HTR-8/SVneo (cell line): ENCODE measurements at places on chromosomes 11 and 22.
A peak's percentile ranks its signal among the peaks of the same experiment; 100 is the strongest.

- DNase-seq: no peak
Observed at GRCh38 chr11:61012737-61013215, 41.3 kb downstream of the CD6 start.

- DNase-seq: no peak
Observed at GRCh38 chr11:59660621-59661020, 8.2 kb downstream of the PATL1 start.

- DNase-seq: no peak
Observed at GRCh38 chr22:33108037-33108436, 49.9 kb upstream of the SYN3 start.

DNA sequence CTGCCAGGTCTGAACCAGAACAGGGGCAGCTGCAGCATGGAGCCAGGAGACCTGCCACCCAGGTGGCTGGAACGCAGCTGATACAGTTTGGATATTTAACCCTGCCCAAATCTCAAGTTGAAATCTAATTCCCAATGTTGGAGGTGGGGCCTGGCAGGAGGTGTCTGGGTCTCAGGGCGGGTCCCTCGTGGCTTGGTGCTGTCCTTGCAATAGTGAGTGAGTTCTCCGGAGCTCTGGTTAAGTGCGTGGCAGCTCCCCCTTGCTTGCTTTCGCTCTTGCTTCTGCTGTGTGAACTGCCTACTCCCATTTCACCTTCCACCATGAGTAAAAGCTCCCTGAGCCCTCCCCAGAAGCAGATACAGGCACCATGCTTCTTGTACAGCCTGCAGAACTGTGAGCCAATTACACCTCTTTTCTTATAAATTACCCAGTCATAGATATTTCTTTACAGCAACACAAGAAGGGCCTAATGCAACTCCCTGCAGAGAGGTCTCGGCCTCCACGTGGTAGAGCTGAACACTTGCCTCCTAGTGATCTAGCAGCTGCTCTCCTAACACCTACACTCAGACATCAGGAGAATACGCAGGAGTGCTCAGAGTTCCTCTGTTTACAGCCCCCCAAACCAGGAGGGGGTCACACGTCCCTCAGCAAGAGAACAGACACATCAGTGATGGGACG, 203.7 kb downstream of the CTTN start:
- DNase-seq: no peak

DNA sequence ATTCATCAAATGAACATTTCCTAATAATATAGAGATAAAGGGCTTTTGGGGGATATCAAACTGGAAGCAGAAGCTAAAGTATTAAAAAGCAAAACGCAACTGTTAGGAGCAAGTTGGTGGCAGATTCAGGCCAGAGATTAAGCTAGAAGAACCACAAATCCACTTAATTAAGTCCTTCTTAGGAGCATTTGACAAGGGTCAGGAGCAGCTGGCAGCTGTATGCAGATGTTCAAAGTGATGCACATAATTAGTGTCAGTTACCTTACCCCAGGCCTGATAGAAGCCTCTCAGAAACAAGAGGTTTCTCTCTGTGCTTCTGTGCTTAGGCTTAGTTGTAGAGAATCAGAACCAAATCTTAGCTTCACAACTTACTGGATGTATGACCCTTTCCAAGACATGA, 546.5 kb upstream of the ANO5 start:
- DNase-seq: no peak

DNA sequence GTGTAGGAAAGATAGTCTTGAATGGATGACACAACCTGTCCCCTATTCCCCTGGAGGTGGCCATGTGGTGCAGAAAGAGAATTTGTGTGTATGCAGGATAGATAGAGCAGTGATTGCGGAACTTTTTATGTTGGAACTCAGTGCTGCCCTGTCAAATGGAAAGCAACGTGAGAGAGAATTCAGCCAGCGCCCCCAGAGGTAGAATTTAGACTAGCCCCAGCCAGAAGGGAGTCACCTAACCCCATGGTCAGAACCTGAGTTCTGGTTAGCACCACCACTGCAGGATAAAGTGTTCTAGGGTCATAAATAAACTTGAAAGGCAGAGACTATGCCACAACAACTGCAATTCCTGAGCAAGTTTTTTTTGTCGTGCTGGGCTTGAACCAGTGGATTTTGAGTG, 152.9 kb upstream of the GRIA4 start:
- no peak for DNase-seq

DNA sequence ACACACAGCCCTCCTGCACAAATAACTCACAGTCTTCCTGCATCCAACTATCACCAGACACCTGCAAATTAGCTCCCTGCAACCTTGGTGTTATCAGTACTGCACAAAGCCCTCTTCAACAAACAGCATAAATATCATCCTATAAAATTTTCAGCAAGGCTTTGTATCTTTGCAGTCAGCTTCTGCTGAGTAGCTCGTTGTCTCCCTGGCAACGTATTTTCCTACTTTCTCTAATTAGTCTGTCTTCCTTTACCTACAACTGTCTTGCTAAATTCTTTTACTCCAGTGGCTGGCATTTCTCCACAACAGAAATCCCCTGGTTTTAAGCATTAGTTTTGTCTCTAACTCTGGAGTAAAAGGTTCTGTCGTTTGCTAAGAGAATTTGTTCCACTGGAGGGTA, 3.9 kb downstream of the OR8D4 start:
- no peak for DNase-seq

- peak; percentile 41 for DNase-seq
Observed at GRCh38 chr11:12410006-12410728, 32.8 kb downstream of the PARVA start.

DNA sequence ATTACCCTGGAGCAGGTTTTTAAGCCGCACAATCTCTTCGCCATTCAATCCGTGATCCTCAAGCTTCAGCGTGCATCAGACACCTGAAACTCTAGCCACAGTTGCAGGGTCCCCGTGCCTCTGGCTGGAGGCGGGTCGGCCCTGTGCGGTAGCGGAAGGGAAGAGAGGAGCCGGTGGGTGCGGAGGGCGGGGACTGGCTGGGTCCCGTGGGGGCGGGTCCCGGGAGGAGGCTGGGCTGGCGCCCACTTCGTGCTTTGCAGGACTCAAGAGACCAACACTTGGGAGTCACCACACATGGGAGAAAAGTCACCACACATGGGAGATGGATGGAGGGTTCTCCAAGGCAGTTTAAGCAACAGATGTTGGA, 772 bp downstream of the C22orf15 start:
- DNase-seq: no peak

DNA sequence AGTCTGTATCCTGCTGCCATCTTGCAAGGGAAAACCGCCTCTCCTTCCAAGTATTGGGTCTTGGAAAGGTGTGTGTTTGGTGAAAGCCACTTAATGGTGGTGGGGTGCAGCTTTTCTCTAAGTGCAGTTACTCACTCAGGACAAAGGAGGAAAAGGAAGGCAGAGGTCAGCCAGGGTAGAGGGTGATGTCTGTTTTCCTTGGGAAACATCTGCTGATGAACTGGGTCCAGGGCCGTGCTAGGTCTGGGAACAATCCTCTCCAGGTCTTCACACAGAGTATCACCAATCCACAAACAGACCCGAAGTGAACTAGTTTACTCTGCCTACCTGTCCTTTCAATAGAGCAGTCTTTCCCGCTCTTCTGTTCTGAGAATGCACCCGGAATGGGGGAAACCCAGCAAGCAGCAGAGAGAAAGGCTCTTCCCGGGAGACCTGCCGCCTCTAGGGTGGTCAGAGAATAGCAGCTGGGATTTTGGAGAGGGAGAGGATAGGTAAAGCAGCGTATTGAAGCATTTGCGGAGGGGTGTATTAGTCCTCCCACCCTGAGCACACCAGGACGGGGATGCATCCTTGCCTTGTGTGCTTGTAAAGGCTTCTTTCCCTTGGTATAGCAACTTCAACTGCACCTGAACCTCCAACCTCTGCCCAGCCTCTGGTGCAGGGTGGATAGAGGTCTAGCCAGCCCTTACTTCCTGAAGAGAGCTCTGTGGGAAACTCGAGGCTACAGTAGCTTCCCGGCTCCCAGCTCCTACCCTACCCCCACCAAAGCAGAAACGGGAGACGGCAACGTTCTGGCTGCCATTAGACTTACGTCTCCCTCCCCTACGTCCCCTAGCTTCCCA, 20.7 kb downstream of the LHFPL7 start:
- DNase-seq: no peak

DNA sequence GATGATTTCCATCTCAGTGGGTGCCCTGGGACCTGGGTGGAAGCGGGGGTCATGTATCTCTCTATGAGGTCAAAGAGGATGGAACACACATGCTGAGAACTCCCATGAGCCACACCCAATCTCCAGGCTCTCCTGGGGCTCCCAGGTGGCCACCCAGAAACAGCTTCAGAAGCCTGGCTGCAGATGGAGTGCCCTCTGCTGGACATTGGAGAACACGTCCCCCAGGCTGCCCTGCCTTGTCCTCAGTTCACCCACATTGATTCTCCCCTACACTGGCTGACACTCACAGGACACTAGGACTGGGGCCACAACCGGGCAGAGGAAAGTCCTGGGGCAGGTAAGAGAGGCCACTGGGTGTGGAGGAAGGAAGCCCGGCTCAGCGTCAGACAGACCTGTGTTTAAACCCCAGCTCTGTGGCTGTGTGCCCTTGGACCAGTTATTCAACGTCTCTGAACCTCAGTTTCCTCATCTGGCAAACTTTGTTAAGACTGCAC, 4.5 kb upstream of the NOL12 start:
- DNase-seq: peak; percentile 55

DNA sequence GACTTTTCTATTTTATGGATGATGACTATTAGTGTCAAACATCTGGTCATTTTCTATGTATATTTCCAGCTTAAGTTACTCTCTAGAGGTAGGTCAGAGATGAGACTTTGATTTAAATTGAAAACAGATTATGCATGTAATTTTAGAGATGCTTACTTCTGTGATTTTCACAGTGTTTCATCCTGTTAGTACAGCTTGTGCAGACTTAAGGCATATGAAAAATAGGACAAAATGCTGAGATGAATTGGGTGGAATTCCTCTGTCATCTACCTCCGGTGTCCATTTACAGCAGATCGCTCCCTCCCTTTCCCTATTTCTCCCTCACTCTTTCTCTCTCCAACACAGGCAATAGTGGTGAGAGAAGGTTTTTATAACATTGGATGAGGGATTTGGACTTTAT, 14.1 kb downstream of the JAM3 start:
- no peak for DNase-seq

DNA sequence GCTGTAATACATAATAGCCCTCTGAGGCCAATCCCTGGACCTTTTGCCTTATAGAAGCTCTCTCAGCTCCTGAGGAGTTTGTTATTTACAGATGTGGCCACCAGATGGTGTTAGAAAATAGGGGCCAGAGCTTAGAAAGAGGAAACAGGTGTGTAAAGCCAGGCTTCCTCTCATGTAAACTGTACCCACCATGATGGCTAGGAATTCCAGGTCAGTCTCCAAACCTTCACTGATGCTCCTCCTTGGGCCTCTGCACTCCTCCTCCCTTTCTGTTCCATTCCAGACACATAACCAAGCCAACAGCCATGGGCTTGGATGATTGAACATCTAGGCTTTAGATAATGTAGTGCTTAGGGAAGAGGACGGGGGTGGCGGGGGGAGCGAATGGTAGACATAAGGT, 39.7 kb downstream of the USP35 start:
- DNase-seq: peak; percentile 74

- no peak for DNase-seq
Observed at GRCh38 chr22:19086896-19087295, 35.3 kb downstream of the DGCR2 start.

- no peak for DNase-seq
Observed at GRCh38 chr22:32396746-32397145, 15.3 kb downstream of the RTCB start.

GRCh38 chr11:133545199-133545803, 13.0 kb upstream of the OPCML start:
- no peak for DNase-seq

GRCh38 chr11:116692318-116693101, 80.3 kb downstream of the BUD13 start:
- no peak for DNase-seq

GRCh38 chr22:17893900-17894535, 119.7 kb upstream of the BID start:
- DNase-seq: no peak

DNA sequence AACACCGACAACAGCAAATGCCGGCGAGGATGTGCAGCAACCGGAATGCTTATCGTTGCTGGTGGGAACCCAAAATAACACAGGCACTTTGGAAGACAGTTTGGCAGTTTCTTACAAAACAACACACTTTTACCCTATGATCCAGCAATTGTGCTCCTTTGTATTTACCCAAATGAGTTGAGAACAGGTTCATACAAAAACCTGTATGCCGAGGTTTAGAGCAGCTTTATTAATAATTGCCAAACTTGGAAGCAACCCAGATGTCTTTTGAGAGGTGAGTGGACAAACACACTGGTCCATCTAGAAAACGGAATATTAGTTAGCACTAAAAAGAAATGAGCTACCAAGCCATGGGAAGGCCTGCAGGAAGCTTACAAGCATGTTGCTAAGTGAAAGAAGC, 118.9 kb downstream of the CTTN start:
- DNase-seq: no peak

DNA sequence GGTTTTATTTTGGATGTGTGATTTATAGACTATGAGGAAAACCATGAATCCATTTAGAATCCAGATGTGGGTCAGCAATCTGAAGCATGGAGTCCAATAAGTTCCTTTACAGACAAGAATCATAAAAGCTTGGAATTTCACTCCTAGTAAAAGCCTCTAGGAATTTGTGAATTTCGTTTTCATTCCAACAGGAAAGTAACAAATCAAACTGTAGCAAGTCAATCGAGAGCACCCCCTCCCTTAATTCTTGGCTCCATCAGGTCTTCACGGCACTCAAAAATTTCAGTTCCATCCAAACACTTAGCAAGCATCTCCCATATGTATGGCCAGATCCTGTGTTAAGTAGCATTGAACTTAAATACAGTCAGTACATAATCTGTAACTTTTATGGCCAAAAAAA, 143.6 kb upstream of the POU2AF2 start:
- no peak for DNase-seq

DNA sequence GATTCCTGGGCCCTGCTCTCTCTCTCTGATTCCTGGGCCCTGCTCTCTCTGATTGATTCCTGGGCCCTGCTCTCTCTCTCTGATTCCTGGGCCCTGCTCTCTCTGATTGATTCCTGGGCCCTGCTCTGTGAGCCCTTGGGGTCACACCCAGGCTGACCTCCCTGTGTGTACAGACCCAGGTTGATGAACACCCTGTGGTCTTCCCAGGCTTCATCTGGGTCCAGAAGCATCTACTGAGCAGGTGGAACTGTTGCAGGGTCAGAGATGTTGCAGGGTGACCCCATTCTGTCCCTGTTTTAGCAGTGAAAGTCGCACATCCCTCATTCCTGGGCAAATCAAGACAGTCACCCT, 16.3 kb upstream of the GDPD5 start:
- no peak for DNase-seq

- DNase-seq: peak; percentile 67
Observed at GRCh38 chr22:26718905-26719304, 61.5 kb downstream of the MIAT start.

DNA sequence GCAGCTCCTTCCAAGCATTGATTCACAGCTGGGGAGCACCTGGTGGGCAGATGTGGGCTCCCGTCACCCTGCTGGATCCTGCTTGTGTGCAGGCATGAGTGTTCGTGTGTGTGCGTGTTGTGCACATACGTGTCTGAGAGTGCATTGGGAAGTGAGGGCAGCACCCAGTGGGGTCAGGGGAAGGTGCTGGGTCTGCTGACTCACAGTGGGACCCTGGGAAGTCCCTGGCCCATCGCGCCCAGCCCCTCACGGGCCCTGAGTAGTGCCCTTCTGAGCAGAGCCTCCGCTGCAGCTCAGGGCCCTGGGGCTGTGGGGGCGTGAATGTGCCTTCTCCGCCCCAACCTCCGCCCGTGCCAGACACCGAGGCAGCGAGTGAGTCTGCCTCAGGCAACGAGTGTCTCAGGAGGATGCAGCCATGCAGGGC, 36.8 kb downstream of the WNT11 start:
- no peak for DNase-seq

GRCh38 chr11:103923451-103923931, 112.9 kb upstream of the DDI1 start:
- DNase-seq: no peak
